Retina (tissue), 1 donor: ENCODE measurements at places on chromosomes 7 and 10.

- no peak for DNase-seq
These were observed 30.5 kb upstream of the ZRANB1 start for GRCh38 chr10:124911124-124912067.

DNA sequence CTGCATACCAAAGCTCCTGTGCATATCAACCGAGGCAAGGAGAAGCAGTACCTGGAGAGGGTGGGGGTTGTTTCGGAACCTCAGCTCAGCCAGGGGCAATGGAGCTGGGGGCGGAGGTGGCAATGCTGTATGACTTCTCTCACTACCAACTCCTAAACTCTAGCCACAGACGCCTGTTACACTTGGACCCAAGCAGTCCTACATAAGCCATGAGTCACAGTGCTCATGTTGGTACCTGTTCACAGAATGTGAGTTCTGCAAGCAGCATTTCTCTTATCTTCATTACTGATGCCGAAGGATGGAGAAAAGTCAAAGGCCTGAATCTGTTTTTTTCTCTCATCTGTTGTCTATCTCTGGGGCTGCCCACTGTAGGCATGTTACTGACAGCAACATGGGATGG is 3.2 kb upstream of the RAB18 start:
- no peak for DNase-seq

DNA sequence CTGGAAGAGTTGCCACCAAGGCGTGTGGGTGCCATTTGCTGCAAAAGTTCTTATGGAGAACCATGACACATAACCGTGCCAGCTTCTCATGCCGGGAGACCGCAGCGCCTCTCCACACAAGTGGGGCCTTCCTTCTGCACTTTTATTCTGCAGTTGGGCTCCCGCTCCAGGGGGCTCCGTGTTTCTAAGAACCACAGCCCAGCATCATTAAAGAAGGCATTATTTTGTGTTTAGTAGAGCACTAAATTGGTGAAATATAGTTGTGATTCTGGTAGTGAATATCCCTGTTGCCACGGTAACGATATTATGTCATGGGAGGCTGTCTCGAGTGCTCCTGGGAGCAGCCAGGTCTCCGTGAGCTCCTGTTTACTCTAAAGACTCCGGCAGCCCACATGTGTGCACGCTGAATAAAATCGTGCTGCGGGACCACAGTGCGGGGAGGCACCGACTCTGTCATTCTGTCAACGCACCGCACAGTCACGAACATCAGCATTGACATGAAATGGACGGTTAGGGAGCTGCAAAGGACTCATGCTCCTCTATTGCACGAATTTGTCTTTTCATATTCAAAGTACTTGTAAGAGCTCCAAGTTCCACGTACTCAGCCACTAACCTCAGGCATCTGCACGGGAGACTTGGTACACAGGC is 68.8 kb upstream of the PITRM1 start:
- peak; percentile 38 for DNase-seq

- DNase-seq: no peak
These were observed 68.0 kb upstream of the CTTNBP2 start for GRCh38 chr7:117941138-117941810.

- DNase-seq: peak; percentile 40
These were observed 45.6 kb upstream of the SUN1 start for GRCh38 chr7:786472-787255.

DNA sequence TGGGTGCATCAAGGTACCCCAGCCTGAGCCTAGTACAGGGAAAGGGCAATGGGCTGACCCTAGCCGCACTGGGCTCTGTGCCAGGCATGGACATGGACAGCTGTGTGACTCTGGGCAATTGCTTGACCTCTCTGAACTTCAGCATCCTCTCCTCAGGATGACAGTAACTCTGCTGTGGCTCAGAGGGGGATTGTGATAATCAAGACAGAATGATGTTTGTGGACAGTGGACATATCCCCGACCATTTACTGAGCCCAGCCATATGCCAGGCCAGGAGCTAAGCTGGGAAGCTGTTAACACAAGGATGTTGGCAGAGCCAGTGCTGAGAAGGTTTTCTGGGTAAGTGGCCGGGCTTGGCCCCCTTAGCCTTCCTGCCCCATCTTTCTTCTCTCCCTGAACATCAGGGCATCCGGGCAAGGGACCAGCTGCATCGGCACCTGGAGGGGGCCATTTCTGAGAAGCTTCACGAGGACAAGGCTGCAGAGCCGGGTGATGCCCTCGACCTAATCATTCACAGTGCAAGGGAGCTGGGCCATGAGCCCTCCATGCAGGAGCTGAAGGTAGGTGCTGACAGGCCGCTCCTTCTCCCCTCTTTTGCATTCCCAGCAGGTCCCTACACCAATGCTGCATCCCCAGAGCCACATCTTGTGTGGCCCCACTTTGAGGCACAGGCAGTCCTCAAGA is 3.5 kb downstream of the CYP26C1 start:
- DNase-seq: no peak
